ENCODE measurements at places on chromosomes 2 and 18.

DNA sequence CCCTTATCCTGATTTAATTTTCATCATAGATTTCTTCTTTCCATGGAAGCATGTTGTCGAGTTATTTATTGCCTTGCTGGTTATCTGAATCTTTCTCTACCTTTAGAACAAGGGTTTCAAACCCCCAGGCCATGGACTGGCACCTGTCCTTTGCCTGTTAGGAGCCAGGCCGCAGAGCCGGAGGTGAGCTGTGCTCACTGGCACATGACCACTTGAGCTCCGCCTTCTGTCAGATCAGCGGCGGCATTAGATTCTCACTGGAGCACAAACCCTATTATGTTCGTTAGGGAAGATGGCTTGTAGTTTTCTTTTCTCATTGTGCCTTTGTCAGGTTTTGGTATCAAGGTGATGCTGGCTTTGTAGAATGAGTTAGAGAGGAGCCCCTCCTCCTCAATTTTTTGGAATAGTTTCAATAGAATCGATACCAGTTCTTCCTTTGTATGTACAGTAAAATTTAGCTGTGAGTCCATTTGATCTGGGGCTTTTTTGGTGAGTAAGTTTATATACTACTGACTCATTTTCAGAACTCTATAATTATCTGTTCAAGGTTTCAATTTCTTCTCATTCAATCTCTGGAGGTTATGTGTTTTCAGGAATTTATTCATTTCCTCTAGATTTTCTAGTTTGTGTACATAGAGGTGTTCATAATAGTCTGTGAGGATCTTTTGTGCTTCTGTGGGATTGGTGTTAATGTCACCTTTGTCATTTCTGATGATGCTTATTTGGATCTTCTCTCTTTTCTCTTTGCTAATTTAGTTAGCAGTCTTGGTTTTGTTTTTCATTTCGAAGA, 668.0 kb upstream of the FAM98A start:
- DNase-seq, result no peak

GRCh38 chr2:74142340-74142739, 5.4 kb downstream of the BOLA3 start:
- no peak for DNase-seq

DNA sequence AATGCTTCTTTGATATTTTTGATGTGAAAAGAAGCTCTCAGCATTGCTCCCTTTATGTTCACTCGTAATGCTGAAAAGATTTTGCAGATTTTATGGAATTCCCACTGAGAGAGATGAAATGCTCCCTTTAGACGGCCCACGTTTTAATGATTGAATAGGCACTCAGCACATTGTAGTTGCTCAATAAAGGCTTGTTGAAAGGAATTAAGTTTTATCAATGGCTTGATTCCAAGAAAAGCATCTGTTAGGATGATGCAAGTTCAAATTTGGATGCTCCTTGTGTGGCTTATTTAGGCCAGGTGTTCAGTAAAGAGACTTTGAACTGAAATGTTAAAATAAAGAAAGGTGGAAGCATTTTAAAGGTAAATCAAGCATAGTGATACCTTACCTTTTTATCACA, 725.1 kb downstream of the EPHA4 start:
- no peak for DNase-seq

DNA sequence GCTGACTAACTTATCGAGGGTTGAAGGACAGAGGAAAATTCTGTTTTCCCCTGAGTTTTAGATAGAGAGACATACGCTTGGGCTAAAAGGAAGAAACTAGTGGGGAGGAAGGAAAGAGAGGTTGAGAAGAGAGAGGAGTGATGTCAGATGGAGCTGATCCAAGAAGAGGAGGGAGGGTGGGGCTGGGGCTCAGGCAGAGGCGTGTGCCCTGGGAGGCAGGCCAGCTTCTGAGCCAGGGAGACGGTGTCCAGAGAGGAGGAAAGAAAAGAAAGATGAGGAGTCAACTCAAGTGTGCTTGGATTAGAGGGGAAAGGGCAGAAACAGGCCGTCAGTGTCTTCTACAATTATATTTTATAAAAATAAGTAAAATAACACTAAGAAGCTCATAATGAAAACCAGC, 56.2 kb downstream of the EMILIN2 start:
- DNase-seq, result no peak

GRCh38 chr2:91748902-91749301, 3057.4 kb downstream of the RPIA start:
- no peak for DNase-seq

GRCh38 chr18:8341481-8342230, 267.6 kb upstream of the RAB12 start:
- DNase-seq, result no peak

DNA sequence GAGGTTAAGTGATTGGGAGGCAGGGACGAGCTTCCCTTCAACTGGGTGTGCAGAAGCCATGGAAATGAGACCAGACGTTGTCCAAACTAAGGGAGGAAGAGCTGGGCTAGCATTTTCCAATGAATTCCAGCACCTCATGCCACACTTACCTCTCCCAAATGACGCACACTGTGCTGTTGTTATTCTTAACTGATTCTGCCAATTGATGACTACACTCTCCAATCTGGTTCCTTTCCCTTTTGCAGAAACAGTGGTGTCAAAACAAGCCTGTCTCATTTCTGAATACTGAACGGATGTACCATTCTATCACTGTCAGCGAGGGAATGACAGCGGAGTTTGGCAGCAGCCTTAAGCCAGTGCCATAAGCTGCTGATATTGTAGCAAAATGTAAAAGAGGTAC, 380.5 kb upstream of the HNRNPA3 start:
- DNase-seq, result no peak

GRCh38 chr2:137930146-137930545, 34.1 kb upstream of the HNMT start:
- DNase-seq, result no peak

DNA sequence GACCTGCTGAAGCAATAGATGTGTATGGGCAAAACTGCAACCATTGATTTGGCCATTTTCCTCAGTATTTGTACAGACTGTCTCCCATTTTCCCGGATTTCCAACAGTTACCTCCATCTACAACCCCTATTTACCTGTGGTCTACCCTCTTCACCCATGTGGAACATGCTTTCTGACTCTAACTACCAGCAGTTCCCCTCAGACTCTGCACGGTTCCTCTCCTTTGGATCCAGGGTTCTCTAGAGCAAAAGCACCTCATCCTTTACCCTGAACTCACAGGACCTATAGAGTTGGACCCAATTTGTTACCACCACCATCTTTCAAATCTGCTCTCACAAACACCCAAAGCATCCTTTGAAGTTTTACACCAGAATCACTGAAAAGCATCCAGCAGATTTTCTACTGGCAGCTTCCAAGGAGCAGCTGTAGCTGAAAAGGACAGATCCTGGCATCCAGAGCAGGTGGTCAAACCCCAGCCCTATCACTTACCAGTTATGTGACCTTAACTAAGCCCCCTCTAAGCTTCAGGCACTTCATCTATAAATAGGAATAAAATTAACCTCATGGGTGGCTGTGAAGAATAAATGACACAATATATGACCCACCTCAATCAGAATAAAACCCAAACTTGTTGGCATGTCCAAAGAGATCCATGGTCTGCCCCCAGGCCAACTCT, 15.3 kb downstream of the CYTIP start:
- DNase-seq, result no peak

All from activated naive CD4-positive, alpha-beta T cell (primary cell).